Stimulated activated CD4-positive, alpha-beta T cell treated with anti-CD3 and anti-CD28 coated beads, Interleukin-1b, Interleukin-23, amount 100 ng/mL, for 24 hours (primary cell): ENCODE measurements at places on chromosomes 4 and X.

- no peak for DNase-seq
Measured at GRCh38 chr4:40931238-40931637, 181.5 kb downstream of the NSUN7 start.

- DNase-seq: no peak
Measured at GRCh38 chr4:94534401-94535312, 82.9 kb downstream of the PDLIM5 start.

GRCh38 chr4:17157304-17157703, 258.9 kb upstream of the LDB2 start:
- DNase-seq: no peak

DNA sequence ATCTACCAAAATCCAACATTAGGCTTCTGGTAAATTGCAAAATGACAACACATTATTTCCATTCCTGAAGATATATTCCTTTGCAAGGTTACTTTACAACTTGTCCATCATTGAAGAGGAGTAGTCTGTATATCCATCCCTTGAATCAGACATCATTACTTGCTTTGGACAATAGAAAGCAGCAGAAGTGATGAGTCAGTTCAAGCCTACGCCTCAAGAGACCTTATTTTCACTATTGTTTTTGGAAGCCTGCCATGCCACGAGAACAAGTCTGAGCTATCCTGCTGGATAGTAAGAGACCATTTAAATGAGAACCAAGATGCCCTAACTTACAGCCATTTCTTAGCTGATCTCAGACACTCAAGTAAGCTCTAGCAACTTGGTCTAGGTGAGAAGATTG, 246.0 kb upstream of the HHIP start:
- no peak for DNase-seq

DNA sequence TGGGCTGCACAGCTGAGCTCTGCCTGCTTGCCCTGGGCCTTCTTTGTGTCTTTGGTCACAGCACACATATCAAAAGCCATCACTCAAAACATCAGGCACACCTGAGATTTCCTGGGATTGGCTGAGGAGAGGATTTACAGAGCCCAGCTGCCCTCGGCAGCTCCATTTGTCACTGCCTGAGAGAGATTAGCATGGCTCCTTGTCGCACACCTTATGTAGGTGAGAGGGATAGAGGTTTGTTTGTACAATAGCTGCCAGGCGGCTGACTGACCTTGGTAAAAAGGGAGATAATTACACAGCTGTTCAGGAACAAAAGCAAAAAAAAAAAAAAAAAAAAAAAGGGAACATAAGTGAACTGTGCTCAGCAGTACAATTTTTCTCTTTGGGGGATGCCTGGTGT, 63.2 kb downstream of the MGST2 start:
- no peak for DNase-seq

- no peak for DNase-seq
Measured at GRCh38 chrX:101057093-101057714, 5.3 kb upstream of the TRMT2B start.

DNA sequence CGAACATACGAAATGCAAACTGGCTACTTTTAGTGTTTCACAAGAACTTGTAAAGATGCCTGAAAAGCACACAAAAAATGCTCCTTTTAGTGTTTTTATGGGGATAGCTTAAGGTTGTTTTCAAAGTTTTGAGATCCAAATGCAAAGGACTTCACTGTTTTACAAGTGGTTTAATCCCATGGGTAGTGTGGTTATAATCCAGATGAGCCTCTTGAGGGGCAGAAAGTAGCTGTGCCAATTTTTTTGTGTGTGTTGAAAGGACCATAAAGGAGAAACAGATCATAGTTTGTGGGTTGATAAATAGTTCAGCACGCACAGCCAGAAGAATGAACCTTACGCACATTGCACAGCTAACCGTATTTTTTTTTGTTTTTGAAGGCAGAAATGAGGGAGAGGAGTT, 126.9 kb upstream of the GIMD1 start:
- no peak for DNase-seq
